ENCODE measurements at places on chromosomes 12 and 14. TPM values are rescaled to one million over a fixed set of nuclear protein-coding genes. Genes with fewer than 3 reads are reported as not detected.

REM2 gene
- total RNA-seq = not detected

PPP1R1A gene
- total RNA-seq = not detected

ENDOU gene
- total RNA-seq = not detected

MMP19 gene
- 0.58 TPM for total RNA-seq

DIO2 gene
- 0.90 TPM for total RNA-seq

ZFYVE1 gene
- total RNA-seq = 6.6 TPM

TMPO gene
- 184 TPM for total RNA-seq

B4GALNT3 gene
- total RNA-seq = 0.27 TPM

DNAI7 gene
- not detected for total RNA-seq

DNA sequence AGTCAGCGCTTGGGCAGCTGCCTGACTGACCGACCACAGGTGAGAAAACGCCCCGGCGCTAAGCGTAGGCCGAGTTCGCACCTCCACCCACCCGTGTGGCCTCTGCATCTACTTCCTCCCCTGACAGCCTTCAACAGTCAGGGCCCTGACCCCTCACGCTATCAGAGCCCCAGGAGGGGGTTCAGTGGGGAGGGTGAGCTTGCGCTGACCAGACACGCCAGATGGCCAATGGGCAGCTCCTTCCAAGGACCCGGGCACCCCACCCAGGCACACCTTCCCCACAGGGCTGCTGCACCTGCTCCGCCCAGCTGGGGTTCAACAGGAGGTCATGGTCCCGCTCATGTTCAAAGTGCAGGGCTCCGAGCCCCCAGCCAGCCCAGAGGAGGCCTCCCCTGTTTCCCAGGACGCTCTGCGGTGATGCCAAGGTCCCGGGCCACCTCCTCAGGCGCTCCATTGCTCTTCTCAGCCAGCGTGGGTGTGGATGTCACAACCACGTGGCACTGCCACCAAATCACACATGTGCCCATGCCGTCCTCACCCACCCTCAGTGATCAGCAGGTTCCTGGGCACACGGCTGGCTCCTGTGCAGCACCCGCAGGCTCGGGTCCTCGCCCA lies 48.7 kb upstream of the BCL11B start:
- DNase-seq = no peak

DNA sequence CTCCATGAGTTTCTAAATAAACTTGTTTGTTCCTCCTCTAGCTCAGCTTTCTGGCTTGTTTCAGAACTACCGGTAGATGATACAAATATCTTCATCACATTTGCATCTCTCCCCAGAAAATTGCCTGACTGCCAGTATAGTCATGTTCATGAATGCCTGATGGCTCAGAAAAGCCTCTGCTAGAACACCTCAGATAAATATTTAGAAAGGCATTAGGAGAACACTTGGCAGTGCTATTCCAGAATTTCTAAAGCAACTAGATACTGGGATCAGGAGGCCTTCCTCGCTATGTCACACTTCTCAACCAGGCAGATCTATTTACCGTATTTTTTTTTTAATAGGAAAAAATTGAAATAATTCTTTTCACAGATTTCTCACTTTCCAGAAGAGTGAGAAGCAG lies 32.3 kb upstream of the KRAS start:
- DNase-seq = no peak

- DNase-seq = no peak
Measured at GRCh38 chr14:57712698-57713097, 153.2 kb downstream of the SLC35F4 start.

DNA sequence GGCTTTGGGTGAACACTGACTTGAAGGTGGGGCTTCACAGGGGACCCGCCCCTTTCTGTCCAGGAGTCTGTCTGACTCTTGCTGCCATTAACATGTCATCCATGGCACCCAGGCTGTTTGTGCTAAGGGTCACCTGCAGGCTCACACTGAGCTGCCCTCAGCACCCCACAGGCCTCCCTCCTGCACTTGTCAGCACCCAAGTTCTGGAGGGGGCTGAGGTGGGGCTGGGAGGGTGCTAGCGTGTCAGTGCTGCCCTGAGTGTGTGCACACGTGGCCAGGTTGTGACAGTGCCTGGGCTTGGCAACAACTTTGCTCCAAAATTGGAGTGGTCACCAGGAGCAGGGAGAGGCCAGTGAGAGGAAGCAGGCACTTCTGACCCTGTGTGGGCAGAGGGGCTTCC lies 963.2 kb downstream of the TRHDE start:
- DNase-seq = no peak

- DNase-seq = no peak
Measured at GRCh38 chr14:95510804-95511203, 5.6 kb downstream of the SYNE3 start.

GRCh38 chr12:103028881-103029639 lies 71.6 kb downstream of the ASCL1 start:
- DNase-seq = no peak

- DNase-seq = peak; percentile 18
Measured at GRCh38 chr12:127928615-127929571, 338.1 kb upstream of the TMEM132C start.

DNA sequence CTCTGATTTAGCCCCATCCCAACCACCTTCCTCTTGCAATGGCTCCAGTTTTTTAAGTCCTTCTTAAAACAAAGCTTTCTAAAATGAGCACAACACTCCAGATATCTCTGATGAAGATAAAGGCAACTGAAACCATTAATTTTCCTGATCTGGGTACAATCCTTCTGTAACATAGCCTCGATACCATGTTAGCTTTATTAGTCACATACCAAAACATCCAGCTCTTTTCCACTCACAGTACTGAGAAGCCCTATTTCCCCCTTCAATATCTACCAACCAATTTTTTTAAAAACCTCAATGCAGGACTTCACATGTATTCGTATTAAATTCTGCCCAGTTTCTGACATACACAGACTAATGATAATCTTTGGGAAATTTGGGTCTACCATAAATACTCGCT lies 105.9 kb downstream of the MED13L start:
- peak; percentile 50 for DNase-seq

- peak; percentile 38 for DNase-seq
Measured at GRCh38 chr12:98002887-98003493, 512.4 kb upstream of the TMPO start.

DNA sequence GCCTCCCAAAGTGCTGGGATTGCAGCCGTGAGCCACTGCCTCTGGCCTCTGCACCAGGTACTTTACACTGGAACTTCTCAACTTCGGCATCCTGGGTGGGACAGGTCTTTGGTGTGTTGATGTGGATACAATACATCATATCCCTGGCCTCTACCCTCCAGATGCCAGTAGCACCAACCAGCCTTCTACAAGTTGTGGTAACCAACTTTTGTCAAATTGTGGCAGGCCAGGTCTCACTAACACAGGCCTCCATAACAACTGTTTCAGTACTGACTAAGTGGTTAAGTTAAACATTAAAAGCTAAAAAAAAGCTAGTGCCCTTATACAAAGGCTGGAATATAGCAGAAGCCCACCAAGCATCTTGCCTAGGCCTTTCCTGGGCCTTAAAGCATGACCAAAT lies 232.9 kb downstream of the PCNX1 start:
- DNase-seq = no peak

DNA sequence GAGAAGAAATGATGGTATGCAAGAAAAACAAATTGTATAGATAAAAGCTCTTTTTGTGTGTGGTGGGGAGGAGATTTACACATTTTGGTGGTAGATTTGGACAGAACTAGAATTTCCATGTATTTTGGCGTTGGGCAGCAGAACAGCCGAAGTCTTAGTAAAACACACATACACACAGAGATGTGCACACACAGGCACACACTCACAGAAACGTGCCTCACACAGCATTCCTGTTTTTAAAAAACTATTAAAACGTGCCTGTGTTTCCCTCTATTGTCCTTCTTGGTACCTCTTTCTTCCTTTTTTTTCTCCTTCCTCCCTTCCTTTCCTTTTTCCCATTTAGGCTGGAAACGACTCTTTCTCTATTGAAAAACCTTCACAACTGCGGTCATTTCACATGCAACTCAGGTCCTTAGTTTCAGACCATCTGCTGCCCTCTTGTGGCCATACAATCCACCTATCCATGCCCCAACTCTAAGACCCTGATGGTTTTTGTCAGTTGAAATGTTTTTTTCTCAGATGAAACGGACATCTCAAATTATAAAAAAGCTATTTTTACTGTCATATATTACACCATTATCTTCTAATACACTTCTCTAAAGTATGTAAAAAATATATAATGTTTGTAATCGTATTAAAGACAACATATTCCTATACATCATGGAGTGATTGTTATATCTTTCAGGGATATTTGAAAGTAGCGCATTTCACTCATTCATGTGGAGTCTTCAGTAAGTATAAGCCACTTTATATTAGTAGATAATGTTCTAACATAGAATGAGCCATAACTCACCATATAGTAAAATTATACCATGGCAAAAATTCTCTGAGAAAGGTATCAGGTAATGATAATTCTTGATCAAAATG lies 386.7 kb upstream of the NOVA1 start:
- peak; percentile 38 for DNase-seq

DNA sequence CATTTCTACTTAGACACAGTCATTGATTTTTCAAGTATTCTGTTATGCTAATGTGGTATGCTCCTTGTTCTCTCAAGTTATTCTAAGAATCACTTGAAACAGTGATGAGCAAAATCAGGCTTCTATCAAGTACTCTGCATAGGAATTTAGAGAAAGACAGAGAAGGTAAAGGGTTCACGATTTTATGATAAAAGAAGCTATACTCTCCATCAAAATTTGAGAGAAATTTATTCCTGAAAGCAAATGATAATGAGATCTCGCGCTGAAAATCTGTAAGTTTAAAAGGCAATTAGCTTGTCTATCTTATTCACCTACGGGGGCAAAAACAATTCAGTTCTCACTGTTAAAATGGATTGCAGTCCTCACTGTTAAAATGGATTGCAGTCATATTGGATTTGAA lies 1404.3 kb upstream of the FLRT2 start:
- DNase-seq = no peak

GRCh38 chr12:8855891-8856290 lies 33.5 kb downstream of the A2ML1 start:
- no peak for DNase-seq

DNA sequence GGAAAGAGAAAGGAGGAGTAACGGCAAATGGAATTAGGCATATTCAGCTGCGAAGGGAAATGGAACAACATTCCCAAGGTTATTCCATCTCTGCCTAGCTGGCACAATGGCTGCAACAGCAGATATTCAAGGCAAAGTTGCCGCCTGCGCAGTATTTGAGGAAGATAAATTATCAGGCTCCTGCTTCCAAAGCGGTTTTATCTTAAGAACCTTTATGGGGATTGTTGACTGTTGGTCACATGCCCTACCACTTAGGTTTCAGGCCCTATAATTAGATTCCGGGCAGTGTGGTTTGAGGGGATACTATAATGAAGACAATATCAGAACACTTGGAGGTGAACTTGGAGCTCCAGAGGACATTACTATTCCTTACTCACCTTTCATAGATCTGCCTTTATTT lies 99.7 kb downstream of the FGD4 start:
- peak; percentile 19 for DNase-seq

DNA sequence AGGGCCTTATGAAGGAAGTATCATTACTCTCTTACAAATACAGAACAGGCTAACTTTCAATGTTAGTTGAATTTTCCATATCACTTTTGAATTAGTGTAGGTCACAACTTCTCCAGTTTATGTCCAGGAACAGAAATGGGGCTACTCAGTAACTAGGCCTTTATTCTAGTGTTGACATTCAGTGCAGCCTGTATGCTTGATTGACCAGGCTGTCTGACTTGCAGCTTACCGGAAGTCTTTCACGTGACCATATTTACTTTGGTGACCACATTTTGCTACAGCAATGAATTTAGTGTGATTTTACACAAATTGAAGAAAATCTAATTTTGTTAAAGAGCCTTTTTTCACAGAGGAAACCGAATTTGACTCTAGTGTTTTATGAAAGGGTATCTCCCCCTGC lies 12.4 kb downstream of the MTERF2 start:
- DNase-seq = no peak

- DNase-seq = no peak
Measured at GRCh38 chr14:23351681-23352505, 794 bp downstream of the SLC22A17 start.

DNA sequence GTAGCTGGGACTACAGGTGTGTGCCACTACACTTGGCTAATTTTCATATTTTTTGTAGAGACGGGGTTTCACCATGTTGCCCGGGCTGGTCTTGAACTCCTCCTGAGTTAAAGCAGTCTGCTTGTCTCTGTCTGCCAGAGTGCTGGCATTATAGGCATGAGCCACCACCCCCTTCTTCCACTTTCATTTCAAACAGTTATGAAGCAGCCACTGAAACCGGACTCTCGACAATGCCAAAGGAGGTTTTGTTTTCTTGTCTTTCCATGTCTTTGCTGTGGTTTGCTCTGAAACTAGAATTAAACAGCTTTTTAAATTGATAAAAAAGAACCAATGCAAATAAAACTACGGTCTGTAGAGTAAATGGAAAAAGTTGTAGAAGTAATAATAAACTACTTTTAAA lies 30.4 kb downstream of the RAP1B start:
- DNase-seq = no peak

- DNase-seq = no peak
Measured at GRCh38 chr12:25717552-25717951, 164.5 kb upstream of the LMNTD1 start.

GRCh38 chr12:97572220-97572619 lies 109.6 kb downstream of the RMST start:
- DNase-seq = no peak

- no peak for DNase-seq
Measured at GRCh38 chr14:79721399-79722084, 489.8 kb downstream of the DIO2 start.

- DNase-seq = no peak
Measured at GRCh38 chr12:105322070-105322469, 8.4 kb upstream of the C12orf75 start.

- DNase-seq = no peak
Measured at GRCh38 chr12:80190001-80190400, 90.7 kb downstream of the OTOGL start.
